ENCODE measurements at places on chromosomes 3 and 15.

DNA sequence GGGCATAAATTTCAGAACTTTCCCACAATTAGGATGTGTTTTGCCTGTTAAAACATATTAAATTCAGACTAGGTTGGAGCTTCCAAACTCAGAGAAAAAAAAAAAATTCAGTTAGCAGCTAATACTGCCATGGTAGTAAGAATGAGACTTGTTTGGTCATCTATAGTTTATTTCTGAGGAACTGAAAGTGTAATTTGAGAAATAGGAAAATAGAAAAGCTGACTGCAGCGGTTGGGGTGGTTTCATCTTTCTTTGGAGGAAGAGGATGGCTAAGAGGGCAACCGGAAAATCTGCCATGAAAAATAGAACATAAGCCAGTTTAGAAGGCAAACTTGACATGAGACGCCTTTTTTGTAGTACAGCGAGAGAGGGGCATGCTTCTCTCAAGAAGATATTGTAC lies 371.2 kb upstream of the ROBO2 start:
- no peak for DNase-seq

DNA sequence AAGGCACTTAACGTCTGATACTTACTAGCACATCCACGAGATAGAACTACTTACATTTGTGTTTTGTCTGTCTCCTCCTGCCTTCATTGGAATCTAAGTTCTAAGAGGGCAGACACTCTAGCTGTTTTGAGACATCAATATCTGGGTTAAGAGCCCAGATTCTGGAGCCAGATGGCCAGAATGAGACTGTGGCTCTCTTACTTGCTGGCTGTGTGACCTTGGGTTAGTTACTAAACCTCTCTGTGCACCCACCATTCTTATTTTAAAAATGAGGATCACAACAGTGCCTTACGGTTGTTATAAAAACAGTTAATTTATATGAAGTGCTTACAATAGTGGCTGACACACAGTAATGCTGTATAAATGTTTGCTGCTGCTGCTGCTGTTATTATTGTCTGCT lies 7.7 kb downstream of the STARD5 start:
- DNase-seq: no peak

DNA sequence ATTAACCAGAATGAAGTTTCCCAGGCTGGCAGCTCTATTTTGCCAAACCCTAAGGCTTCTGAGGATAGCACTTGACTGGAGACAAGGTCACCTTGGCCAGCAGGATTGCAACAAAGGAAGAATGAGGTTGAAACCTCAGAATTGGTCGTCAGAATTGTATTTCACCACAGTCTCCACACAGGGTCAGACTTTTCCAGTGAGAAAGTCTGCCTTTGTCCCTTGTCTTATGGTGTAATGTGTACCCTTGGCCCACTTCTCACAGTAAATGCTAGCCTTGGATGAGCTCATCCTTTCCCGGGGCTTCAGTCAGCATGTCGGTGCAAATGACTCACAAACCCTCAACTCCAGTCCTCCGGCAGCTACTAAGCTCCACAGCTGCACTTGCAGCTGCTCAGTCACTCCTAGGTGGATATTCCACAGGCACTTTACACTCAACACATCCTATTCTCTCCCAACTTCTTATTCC lies 19.7 kb downstream of the SSR3 start:
- DNase-seq: no peak

DNA sequence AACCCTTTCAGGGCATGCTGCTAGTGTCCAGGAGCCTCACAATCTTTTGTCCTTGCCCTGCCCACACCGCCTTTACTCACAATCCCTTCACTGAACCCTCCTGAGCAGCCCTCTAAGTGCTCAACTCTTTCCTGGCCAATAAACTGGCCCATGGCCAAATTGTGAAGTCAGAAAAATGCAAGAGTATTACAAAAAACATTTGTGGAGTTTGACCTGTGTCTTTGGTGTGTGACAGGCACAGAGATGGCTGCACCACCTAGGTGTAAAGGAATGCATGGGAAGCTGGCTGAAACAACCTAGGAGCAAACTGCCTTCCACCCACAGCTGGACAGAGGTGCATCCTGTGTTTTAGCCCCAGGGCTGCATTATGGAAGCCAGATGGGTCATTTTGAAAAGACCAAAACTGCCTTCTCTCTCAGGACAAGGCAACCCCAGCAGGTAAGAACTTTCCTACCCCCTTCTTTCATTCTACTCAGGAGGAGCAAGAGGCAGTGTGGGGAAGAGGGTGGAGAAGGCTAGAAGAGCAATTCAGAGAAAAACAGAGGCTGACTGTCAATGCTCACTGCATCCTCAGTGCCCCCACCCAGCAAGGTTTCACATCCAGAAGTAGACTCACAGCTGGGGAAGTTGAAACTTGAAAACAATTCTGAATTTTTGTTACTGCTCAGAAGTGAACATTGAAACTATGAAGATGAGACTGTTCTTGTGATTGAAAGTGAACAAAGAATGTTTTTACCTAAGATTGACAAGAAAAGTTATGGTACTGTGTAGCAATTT lies 78.6 kb downstream of the TRIM42 start:
- DNase-seq: no peak

DNA sequence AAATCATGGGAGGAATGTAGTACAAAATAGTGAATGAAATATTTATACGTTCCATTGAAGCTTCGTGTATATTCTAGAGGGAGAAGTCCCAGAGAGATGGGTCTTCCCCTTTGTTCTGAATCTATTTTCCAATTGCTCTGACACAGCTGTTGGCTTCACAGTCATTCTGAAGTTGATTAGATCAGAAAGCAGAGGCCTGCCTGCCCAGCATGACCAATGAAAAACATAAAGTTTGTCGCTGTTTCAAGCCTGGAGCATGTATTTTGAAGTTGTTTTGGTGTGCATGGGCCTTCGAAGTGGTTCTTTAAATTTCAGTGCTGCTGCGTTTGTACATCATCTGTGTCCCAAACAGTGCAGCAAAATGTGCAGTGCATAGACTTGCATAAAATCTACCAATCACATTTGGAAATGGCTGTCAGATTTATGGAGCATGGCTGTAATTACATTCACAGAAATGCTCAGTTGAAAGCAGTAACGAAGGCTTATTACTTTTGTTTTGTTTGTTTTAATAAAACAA lies 31.0 kb upstream of the RBMS3 start:
- DNase-seq: no peak

DNA sequence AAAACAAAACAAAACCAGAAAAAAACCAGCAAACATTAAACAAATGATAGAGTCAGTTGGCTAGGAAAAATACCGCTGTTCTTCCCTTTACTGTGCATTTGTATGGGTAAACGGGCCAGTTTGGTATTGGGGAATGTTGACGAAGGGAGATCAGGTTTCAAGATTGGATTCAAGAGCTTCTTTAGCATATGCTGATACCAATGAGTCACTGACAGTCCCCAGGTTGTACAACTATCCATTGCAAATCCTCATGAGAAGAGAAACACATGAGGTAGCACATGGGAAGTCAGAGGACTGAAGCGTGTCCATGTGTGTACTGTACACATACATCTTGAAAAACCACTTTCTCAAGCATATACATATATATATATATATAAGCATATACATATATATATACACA lies 25.6 kb downstream of the TIGIT start:
- no peak for DNase-seq

- no peak for DNase-seq
Measured at GRCh38 chr15:94306700-94307650, 75.6 kb downstream of the MCTP2 start.

DNA sequence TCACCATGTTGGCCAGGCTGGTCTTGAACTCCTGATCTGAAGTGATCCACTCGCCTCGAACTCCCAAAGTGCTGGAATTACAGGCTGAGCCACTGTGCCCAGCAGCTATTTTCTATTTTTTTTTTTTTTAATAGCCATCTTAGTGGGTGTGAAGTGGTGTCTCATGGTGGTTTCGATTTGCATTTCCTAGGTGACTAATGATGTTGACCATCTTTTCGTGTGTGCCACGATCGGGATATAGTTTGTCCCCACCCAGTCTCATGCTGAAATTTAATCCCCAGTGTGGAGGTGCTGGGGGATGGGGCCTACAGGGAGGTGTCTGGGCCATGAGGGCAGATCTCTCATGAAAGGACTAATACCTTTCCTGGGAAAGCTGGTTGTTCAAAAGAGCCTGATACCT lies 41.8 kb upstream of the MUC13 start:
- no peak for DNase-seq

Data from esophagus squamous epithelium (tissue), 5 donors.